Smooth muscle cell of bladder (primary cell): ENCODE measurements at places on chromosomes 13 and 19. TPM values are rescaled to one million over a fixed set of nuclear protein-coding genes. Genes with fewer than 3 reads are reported as not detected.

The CFD gene
- total RNA-seq: 61.8 and 93.7 TPM in 2 replicates

The PINLYP gene
- total RNA-seq: 0.55 and 1.4 TPM in 2 replicates

The DAND5 gene
- not detected in 2 replicates for total RNA-seq

The EVI5L gene
- total RNA-seq: 13.5 and 14.7 TPM in 2 replicates

The ATP1A3 gene
- total RNA-seq: under 0.01 and 0.09 TPM in 2 replicates

The KXD1 gene
- 54.0 and 65.1 TPM in 2 replicates for total RNA-seq

The PTPRH gene
- 2.1 and 5.5 TPM in 2 replicates for total RNA-seq

The PPFIA3 gene
- total RNA-seq: 1.4 and 1.6 TPM in 2 replicates

The FBXL3 gene
- 41.3 and 46.4 TPM in 2 replicates for total RNA-seq

The KLK14 gene
- not detected in 2 replicates for total RNA-seq

The ZIC5 gene
- not detected in 2 replicates for total RNA-seq

The KLK4 gene
- total RNA-seq: not detected in 2 replicates

The PSG1 gene
- under 0.01 and 0.09 TPM in 2 replicates for total RNA-seq

The MAN2B1 gene
- total RNA-seq: 20.9 and 24.9 TPM in 2 replicates

The N4BP2L2 gene
- total RNA-seq: 82.3 and 100 TPM in 2 replicates

The RETN gene
- total RNA-seq: not detected in 2 replicates

The PCSK4 gene
- total RNA-seq: 1.3 and 1.6 TPM in 2 replicates

The PRR12 gene
- 0.71 and 1.1 TPM in 2 replicates for total RNA-seq

The CAPN12 gene
- not detected in 2 replicates for total RNA-seq
